ENCODE measurements at places on chromosomes 6 and 20. TPM values are rescaled to one million over a fixed set of nuclear protein-coding genes. Genes with fewer than 3 reads are reported as not detected.

DNA sequence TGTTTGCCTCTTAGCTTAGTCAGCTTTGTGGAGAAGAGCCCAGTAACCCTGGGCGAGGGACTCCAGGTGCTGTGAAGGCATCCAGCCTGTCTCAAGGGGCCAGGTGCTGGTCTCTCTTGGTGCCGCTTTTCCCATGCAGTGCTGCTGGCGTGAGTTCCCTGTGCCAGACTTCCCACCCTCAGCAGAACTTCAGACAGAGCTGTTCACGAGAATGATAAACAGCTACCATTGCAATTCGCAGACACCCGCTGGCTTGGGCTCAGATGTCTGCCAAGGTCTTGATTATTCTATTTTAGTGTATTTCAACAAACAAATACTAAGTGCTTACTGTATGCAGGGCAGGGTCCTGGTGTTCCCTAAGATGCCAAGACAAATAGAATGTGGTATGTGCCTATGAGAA is 57.7 kb downstream of the RNF217 start:
- no peak for DNase-seq

- DNase-seq = no peak
These were observed 208.2 kb downstream of the THBS2 start for GRCh38 chr6:169045486-169045885.

- DNase-seq = no peak
These were observed 64.8 kb downstream of the SLC2A10 start for GRCh38 chr20:46774236-46774635.

GRCh38 chr6:168525926-168526630 is 85.1 kb downstream of the SMOC2 start:
- no peak for DNase-seq

MUCL3 gene
- total RNA-seq = not detected

NXT1 gene
- total RNA-seq = 55.7 TPM

GPSM3 gene
- total RNA-seq = 90.7 TPM

DNA sequence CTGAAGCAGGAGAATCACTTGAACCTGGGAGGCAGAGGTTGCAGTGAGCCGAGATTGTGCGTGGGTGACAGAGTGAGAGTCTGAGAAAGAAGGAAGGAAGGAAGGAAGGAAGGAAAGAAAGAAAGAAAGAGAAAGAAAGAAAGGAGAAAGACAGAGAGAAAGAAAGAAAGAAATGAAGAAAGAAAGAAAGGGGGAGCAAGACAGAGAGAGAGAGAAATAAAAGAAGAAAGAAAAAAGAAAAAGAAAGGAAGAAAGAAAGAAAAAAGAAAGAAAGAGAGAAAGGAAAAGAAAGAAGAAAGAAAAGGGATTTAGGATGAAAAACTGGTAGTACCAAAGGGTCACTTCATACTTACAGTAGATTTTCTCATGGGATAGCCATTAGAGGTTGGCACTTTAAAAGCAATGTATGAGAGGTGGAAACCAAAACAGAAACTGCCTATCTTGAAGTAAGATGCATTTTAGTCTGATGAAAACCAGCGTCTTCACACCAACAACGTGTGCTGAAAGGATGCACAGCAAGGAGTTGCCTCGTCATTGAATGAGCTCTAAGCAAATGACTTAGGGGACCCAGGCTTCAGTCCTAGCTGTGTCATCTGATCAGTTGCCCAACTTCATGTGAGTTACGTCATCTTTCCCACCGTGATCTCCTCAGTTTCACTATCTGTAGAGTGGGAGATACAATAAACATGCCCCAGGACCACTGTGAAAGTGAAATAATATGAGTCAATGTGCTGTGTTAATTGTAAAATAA is 133.9 kb upstream of the NEDD9 start:
- DNase-seq = peak; percentile 37

GRCh38 chr20:4243071-4243470 is 227.7 kb upstream of the RNF24 start:
- no peak for DNase-seq

- DNase-seq = no peak
These were observed 11.2 kb downstream of the DOK5 start for GRCh38 chr20:54486585-54486984.

PCK1 gene
- not detected for total RNA-seq

NDUFAF5 gene
- 33.3 TPM for total RNA-seq
